ENCODE measurements at places on chromosomes 5 and 9.

GRCh38 chr9:131656356-131657036 is 83.4 kb downstream of the RAPGEF1 start:
- DNase-seq, result no peak

DNA sequence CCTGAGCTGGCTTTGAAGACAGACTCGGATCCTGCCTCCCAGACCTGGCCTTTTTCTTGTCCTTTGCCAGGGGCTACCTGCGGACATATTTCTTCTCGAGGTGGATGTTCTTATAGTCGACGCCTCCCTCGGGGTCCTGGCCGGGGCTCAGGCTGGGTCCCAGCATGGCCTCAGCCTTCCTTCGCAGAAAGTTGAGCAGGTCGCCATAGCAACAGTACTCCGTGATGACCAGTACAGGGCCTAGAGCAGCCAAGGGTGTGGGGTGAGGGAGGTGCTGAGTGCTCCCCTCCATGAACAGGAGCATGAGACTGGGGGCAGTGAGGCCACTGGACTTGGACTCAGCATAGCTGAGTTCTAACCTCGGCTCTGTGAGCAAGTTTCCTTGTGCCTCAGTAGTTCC is 26.7 kb downstream of the CSF1R start:
- DNase-seq, result no peak

DNA sequence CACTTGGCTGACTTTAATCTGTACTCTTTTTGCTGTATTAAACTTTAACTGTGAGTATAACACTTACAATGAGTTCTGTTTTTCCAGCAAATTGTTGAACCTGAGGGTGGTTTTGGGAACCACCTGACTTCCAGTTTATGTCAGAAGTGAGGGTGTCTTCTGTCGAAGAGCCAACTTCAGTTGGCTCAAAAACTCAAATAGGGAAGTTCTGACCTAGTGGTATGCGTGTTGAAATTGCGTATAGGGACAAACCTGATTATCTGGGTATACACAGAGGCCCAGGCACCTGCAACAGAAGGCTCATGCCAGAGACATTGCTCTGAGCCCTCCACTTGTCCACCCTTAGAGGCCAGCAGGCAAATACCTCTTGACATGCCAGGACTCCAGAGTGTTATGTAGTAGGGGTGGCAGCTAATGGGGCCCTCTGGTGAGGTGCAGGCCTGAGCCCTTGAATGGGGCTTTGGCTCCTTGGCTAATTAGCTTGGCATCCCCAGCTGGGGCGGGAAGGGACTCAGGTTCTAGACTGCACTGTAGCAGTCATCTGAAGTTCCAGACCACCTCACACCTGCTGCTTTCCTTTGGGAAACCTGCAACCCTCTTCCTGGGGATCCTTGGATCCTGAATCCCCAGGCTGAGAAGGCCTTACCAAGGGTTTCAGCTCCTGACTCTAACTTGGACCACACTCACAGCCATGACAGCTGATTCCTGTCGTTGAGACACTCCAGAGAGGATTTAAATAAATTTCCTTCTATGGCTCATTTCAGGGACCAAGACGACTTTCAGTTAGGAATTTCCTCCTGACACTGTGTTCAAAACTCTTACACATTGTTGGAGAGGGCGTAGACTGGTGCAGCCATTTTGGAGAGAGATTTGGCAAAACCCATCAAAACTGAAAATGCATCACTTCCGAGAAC is 189.6 kb downstream of the HSPA4 start:
- no peak for DNase-seq

DNA sequence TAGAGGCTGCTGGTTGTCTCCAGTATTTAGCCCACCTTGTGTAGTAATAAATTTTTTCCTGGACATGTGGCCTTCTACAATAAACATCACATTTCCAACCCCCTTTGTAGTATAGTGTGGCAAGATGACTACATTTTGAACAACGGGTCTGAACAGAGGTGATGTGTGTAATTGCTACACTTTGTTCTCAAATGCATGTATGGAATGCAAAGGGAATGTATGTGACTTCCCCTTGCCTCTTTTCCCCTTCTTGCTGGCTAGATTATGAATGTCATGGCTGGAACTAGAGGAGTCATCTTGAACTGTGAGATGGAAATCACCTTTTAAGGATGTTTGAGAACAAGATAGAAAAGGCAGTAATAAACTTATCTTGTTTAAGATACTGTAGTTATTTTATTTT is 54.5 kb downstream of the PRR16 start:
- no peak for DNase-seq

GRCh38 chr5:32233696-32234447 is 59.8 kb upstream of the GOLPH3 start:
- DNase-seq, result no peak

GRCh38 chr5:95949810-95950209 is 11.8 kb downstream of the ELL2 start:
- DNase-seq, result no peak

- DNase-seq, result no peak
Observed at GRCh38 chr5:140108093-140109017, 5.6 kb upstream of the PURA start.

- peak; percentile 27 for DNase-seq
Observed at GRCh38 chr5:126002222-126002897, 420.8 kb upstream of the GRAMD2B start.

DNA sequence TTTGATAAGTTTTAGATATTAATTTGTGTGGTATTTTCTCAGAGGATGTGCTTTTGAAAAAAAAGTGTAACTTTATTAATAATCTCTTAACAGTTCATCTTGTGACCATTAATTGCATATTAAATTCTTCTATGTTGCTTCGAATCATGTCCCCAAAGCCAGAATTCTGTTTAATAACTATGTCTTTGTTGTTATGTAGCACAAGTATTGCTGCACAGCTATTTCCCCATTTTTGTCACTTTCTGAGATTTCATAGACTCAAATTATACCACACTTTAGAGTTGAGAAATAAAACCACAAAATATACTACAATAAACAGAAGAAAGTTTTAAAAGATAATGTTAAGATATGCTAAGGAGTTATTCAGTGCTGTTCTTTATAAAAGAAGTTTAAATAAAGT is 2.8 kb downstream of the MEF2C start:
- no peak for DNase-seq

- DNase-seq, result no peak
Observed at GRCh38 chr5:86127696-86128095, 490.0 kb upstream of the COX7C start.

GRCh38 chr5:172891716-172892421 is 57.8 kb downstream of the ERGIC1 start:
- DNase-seq, result no peak

GRCh38 chr5:8869932-8870331 is 675.9 kb downstream of the SEMA5A start:
- no peak for DNase-seq

DNA sequence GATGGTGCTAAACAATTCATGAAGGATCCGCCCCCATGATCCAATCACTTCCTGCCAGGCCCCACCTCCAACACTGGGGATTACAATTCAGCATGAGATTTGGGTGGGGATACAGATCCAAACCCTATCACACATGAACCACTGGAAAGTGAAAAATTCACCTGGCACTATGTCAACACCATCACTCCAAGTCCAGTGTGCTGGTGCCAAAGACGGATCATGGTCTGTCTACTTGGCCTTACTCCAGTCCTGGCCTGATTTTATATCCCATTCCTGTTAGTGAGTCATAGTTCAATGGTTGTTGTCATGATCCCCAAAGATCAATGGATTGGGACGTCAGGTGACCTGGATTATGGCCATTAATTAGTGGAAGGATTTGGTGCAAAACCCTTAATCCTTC is 147.4 kb upstream of the RPS23 start:
- DNase-seq, result no peak

DNA sequence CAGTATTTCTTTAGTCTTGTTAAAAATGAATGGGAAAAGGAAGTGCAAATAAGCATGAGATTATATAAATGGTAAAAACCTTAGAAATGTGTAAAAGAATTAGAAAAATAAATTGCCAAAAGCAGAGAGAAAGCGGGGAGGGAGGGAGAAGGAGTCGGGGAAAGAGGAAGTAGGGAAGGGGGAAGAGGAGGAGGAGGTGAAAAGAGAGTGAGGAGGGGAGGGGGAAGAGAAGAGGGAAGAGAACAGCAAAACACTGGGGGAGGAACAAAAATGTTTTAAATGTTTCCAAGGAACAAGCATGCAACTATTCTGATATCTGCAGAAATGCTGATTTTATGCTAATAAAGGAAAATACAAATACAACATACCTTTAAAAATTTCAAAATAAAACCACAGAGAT is 317.5 kb downstream of the PIK3R1 start:
- no peak for DNase-seq

GRCh38 chr5:34555699-34556508 is 100.2 kb upstream of the RAI14 start:
- DNase-seq, result no peak

DNA sequence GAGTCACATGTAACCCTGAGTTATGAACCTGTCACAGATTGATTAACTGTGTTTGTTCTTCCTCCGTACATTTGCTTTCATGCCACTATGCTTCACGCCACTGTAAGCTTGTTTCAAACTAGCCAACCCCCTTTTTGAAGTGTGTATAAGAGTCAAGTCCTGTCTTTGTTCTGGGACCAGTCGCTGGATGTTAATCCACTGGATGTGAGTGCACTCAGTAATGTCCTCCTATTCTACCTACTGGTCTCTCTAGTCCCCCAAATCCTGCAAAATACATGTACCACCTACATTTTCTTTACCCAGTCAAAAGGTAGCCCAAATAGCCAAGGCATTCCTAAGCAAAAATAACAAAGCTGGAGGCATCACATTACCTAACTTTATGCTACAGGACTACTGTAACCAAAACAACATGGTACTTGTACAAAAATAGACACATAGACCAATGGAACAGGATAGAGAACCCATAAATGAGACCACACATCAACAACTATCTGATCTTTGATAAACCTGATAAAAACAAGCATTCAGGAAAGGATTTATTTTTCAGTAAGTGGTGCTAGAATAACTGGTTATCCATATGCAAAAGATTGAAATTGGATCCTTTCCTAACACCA is 1139.1 kb upstream of the SEMA6A start:
- DNase-seq, result no peak

- DNase-seq, result no peak
Observed at GRCh38 chr9:135614821-135615665, 24.3 kb downstream of the GLT6D1 start.

DNA sequence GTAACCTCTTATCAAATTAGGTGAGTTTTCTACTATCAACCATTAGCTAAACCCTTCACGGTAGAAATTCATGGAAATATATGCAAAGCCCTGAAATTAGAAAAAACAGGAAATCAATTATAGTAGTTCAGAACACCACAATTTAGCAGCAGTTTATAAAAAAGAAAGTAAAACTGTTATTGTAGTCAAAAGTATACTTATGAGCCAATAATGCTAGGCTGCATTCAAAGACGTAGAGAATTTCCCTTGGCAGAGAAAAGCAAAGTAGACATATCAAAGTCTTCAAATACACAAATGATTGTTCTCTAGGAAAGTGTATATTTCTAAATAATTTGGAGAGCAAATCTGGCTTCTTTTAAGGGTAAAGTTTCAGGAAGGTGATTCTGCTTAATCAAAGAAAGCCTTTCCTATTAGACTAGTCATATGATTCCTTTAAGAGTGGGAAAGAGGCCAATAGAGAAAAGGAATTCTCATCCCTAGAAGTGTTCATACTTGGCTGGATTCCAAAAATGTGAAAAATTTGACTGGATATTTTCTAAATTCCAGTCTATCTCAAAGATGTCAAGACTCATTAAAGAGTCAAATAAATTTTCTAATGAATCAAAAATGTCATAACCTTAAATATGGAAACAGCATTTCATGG is 185.5 kb downstream of the SMC2 start:
- DNase-seq, result no peak

- DNase-seq, result no peak
Observed at GRCh38 chr9:7055171-7055903, 297.6 kb downstream of the KDM4C start.
